ENCODE measurements at places on chromosomes 1 and 21.

DNA sequence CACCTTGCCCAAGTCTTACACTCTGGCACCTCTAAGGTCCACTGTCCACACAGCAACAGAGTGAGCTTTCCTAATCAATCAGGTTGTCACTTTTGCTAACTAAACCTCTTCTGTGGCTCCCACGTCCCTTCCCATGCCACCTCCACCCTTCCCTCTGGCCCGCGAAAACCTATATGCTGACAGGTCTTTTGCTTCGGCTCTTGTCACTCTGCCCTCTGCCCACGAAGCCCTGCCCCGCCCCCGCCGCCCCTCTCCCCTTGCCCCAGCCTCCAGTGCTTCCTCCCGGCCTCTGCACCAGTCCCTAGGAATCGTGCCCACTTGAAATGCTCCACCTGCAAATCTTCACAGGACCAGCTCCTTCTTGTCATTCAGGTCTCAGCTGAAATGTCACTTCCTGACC, 8.1 kb downstream of the TP53BP2 start:
- DNase-seq, result no peak

GRCh38 chr1:65247419-65248359, 61.7 kb upstream of the DNAJC6 start:
- DNase-seq, result peak; percentile 78

GRCh38 chr1:32948905-32949304, 15.7 kb downstream of the RNF19B start:
- peak; percentile 86 for DNase-seq

- DNase-seq, result no peak
Measured at GRCh38 chr1:226784081-226785049, 45.3 kb upstream of the ITPKB start.

- no peak for DNase-seq
Measured at GRCh38 chr1:227415115-227415790, 97.0 kb upstream of the CDC42BPA start.

DNA sequence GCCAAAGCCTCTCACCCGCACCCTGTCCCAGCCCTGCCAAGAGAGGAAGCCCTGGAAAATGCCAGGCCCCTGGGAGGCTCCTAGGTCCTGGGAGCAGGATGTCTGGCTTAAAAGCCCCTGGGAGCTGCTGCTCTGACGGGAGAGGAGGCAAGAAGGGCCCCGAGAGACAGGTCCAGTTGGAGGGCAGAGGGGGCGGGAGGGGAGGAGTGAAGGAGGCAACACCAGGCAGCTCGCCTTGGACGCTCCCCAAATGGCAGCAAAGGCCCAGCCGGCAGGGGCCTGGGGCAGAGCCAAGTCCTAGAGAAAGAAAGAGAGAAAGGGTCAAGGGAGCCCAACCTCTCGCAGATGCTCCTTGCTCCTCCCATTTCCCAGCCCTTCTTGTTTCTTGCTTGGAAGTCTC, 6.8 kb downstream of the ETV3L start:
- no peak for DNase-seq

DNA sequence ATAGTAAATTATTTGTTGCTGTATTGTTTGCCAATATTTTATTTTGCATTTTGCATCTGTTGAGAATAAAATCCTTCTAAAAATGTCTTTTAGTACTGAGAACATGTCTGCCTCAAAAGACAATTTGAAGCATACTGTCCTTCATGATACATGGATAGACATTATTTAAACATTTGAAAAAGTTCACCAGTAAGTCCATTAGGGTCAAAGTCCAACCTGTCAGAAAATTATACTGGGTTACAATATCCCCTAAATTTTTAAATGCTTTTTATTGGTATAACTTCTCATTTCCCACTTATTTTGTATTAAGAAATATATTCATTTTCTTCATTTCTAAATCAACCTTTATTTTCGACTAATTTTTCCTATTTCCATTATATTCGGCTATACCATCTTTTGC, 9.3 kb downstream of the CHML start:
- no peak for DNase-seq

DNA sequence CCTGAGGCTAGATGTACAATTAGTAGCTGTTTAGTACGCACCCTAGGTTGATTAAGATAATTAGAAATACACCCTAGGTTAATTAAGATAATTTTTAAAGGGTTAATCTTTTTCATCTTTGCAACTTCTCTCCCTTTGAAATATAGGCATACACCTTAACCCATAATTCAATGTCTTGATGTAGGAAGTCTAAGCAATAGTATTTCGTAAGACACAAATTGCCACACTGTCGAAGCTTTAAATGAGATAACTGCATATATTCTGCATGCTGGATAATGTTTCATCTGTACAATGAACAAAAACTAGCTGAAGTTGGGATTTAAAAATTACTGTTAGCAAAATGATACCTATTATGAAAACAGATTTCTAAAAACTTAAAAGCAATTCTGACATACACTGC, 122.9 kb downstream of the EVI5 start:
- no peak for DNase-seq

- DNase-seq, result peak; percentile 13
Measured at GRCh38 chr1:228955691-228956090, 220.4 kb downstream of the RHOU start.

DNA sequence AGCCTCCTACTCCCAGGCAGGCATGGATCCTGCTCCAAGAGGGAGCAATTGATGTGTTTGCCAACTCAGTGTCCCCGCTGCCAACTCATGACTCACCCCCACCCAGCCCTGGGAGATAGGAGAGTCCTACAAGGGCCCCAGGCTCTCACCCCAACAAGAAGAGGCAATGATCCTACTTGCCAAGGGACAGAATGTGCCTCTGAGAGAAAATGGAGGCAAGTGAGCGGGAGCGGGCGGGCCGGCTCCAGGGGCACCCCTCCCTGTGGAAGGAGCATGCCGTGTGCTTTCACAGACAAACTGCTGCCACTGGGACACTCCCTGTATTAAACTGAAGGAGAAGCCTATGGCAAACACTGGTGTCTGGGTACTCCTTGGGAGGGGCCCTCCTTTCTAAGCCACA, 16.7 kb downstream of the PKP1 start:
- no peak for DNase-seq

GRCh38 chr21:45637883-45638282, 5.6 kb upstream of the PCBP3 start:
- DNase-seq, result no peak

- peak; percentile 37 for DNase-seq
Measured at GRCh38 chr1:93257889-93258288, 77.4 kb downstream of the CCDC18 start.

- DNase-seq, result no peak
Measured at GRCh38 chr1:26824731-26825130, 1.8 kb upstream of the ZDHHC18 start.

DNA sequence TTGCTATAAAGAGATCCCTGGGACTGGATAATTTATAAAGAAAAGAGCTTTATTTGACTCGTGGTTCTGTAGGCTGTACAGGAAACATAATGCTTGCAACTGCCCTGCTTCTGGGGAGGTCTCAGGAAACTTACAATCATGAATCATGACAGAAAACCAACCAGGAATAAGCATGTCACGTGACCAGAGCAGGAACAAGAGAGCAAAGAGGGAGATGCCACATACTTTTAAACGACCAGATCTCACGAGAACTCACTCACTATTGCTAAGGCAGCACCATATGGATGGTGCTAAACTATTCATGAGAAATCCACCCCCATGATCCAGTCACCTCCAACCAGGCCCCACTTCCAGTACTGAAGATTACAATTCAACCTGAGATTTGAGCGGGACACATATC, 49.8 kb upstream of the RCC1 start:
- no peak for DNase-seq

DNA sequence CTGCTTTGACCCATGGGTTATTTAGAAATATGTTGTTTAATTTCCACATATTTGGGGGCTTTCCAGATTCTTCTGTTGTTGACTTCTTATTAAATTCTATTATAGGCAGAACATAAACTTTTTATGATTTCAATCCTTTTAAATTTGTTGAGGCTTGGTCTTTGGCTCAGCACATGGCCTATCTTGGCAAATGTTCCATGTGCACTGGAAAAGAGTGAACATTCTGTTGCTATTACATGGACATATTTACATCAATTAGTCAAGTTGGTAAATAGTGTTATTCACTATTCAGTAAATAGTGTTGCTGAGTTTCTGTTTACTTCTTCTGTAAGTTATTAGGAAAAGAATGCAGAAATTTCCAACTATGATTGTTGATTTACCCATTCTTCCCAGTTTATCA, 75.4 kb downstream of the ETS2 start:
- DNase-seq, result no peak

Data from kidney glomerular epithelial cell (primary cell).